Esophagus squamous epithelium (tissue), 5 donors: ENCODE measurements at places on chromosomes 4 and X.

DNA sequence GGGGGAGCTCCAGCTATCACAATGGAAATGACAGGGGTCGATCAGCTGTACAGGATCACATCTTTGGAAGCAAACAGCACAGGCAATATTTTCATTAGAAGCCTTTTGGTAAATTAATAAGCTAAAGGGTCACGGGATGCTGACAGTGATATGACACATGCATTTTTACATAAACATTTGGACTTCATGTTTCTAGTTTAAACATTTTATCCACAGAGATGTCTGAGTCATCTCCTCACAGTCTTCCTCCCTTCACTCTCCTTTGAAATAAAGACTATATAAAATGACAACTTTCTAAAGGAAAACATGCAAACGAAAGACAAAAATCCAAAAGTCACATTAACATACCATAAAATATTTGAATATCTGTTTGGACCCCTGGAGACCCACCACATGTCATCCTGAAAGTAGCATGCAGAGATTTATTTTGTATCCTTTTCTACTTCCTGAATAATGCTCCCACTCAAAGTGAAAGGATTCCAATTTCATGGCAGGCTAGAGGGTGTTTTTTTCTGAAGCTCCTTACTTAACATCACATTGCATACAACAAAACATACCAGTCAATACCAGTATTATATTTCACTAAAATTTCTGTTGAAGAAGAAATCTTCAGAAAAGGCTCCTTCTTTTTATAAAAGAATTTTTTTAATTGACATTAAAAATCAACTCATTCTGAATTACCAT is 200.1 kb upstream of the PPARGC1A start:
- no peak for DNase-seq

- no peak for DNase-seq
Measured at GRCh38 chr4:87032884-87033533, 98.2 kb downstream of the AFF1 start.

GRCh38 chr4:65437102-65437501 is 233.2 kb downstream of the EPHA5 start:
- no peak for DNase-seq

GRCh38 chr4:3255611-3256186 is 6.7 kb downstream of the MSANTD1 start:
- DNase-seq = no peak

GRCh38 chrX:28311466-28311865 is 275.8 kb upstream of the IL1RAPL1 start:
- no peak for DNase-seq

GRCh38 chr4:76459291-76459723 is 24.3 kb downstream of the SHROOM3 start:
- no peak for DNase-seq

DNA sequence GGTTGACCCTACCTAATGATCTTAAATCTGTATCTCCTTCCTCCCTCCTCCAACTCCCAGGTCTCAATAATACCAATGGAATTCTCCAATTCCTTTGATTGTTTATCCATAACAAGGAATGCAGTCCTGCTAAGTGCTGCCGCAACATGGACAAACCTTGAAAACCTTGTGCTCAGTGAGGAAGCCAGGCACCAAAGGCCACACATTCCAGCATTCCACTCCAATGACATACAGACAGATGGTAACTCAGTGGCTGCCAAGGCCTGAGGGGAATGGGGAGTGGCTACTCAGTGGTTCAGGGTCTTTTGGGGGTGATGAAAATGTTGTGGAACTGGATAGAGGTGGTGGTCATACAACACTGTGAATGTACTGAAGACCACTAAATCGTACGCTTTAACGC is 10.4 kb downstream of the HAUS7 start:
- no peak for DNase-seq

DNA sequence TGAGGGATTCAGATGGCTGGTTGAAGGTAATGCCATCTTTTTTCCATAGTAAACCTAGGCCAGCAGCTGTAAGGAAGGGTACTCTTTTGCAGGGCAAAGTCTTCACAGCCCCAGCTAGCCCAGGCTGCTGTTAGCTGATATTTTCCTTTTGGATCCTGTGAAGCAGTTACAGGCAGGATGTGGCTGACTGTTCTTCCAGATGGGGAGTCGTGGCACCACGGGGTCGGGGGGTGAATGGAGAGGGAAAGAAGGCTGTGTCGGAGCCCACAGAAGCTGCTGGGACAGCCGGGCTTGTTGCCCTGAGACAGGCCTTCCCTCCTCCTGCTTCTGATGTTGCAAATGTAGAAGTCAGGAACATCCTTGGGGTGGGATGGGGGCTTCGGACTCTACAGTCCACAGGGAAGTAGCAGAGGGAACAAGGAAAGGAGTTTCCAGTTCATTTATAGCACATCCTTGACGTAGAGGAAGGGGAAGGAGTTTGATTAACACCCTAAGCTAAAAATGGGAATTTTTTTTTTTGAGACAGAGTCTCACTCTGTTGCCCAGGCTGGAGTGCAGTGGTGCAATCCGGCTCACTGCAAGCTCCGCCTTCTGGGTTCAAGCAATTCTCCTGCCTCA is 64.6 kb upstream of the TMEM150C start:
- no peak for DNase-seq

GRCh38 chr4:30768277-30768676 is 48.1 kb downstream of the PCDH7 start:
- no peak for DNase-seq
